H4 (cell line): ENCODE measurements at places on chromosomes 4 and X.

GRCh38 chrX:12950851-12951594, 23.9 kb upstream of the TMSB4X start:
- no peak for DNase-seq

DNA sequence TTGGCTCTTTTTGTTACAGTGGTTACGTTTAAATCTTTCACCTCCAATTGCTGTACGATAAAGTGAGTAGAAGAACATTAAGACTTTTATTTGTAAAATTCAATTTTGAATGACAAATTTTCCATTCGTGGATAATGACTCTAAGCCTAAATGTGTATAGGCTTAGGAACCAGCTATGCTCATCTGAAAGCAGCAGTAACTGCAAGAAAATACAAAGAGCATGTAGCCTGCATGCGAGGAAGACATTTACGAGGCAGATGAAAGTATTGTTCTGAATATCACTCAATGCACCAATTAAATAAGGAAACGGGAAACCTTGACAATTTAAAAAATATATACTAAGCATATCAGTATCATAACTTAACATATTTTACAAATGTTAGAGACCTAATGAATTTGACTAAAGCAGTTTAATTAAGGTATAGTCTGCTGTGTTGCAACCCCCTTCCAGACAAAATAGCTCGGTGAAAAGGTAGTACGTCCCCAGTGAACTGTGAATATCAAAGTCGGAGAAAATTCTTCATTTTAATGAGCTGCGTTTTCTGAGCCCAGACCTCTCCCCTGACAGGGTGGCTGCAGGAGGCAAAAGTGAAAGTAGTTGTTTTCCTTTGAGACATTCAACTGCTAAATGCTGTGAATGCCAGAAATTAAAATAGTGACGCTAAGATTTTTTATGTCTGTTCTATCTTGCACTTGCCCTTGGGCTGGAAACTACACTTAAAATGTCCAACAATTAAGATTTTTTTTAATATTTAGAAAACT, 1236.5 kb upstream of the TENM3 start:
- DNase-seq = no peak

DNA sequence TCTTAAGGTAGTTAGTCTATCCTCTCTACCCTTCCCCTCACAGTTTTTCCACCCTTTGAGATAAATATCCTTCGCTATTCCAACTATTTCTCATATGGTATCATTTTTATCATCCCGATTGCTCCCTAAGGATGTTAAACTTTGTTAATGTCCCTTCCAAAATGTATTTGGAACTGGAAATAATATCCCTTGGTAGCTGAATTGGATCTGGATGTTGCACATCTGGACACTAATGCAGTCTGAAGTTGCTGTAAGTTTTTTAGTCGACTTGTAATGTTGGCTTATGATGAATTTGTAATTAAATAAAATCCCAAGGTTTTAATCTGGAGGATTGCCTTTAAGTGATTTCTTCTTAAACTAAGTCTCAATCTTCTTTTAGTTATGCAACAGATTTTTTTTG, 22.5 kb downstream of the XIAP start:
- no peak for DNase-seq

DNA sequence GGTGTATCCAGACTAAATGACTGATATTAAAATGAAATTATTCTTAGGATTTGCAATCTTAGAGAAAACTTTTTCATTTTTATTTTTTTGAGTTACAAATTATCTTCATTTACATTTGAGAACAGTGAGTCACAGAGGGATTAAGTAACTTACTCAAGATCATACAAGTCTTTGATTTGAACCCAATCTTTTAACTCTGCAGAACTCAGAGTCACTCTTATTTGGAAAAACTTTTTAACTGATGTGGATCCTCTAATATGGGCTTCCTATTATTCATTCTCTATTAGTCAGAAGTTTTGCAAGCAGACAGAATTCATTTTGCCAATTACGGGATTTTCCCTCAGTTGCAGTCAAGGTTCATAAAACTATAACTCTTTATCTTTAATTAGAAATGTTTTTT, 20.1 kb downstream of the HPRT1 start:
- no peak for DNase-seq

DNA sequence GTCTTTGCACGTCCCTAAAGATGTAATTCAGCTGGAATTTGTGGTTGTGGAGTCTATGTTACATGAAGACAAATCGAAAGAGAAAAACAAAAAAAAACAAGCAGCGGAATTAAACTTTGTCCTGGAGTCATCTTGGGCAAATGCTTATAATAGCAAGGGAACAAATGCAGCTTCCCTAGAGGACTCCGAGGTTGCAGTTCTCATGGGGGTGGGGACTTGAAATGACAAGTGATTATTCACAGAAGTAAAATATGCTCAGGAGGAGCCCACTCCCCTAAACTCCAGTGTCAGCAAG, 362.4 kb downstream of the ARHGAP24 start:
- DNase-seq = no peak

DNA sequence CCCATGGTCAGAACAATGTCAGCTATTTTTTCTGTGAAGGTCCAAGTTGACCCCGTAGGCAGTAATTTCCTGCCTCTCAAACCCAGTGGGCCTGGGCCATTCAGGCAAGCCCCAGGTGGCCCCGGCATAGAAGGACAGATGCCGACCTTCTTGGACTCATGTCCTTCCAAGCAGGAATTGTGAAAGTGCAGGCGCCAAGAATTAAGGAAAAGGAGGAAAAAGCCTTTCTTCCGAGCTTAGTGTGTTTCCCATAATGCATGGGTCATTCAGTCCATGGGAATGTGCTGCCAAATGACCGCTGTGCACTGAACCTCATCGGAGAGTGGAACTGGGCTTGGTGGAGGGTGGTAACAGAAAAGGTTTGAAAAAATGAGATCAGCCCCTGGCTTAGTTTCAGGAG, 196.5 kb upstream of the HS3ST1 start:
- DNase-seq = no peak
